Activated CD4-positive, alpha-beta memory T cell treated with anti-CD3 and anti-CD28 coated beads for 36 hours (primary cell): ENCODE measurements at places on chromosomes 5 and 9. TPM values are rescaled to one million over a fixed set of nuclear protein-coding genes. Genes with fewer than 3 reads are reported as not detected.

- DNase-seq, result no peak
- H3K27me3 ChIP-seq, result no peaks in the 10 kb centered on the region
- no peaks in the 10 kb centered on the region for H3K4me1 ChIP-seq
- H3K27ac ChIP-seq, result no peak overlapping the region
- no peaks in the 10 kb centered on the region for H3K36me3 ChIP-seq
Measured at GRCh38 chr5:3899093-3899492, 303.5 kb downstream of the IRX1 start.

GRCh38 chr5:125205601-125206225 is 459.3 kb upstream of the ZNF608 start:
- no peak for DNase-seq
- no peaks in the 10 kb centered on the region for H3K27me3 ChIP-seq
- H3K36me3 ChIP-seq, result no peaks in the 10 kb centered on the region
- no peak overlapping the region for H3K4me3 ChIP-seq

DNA sequence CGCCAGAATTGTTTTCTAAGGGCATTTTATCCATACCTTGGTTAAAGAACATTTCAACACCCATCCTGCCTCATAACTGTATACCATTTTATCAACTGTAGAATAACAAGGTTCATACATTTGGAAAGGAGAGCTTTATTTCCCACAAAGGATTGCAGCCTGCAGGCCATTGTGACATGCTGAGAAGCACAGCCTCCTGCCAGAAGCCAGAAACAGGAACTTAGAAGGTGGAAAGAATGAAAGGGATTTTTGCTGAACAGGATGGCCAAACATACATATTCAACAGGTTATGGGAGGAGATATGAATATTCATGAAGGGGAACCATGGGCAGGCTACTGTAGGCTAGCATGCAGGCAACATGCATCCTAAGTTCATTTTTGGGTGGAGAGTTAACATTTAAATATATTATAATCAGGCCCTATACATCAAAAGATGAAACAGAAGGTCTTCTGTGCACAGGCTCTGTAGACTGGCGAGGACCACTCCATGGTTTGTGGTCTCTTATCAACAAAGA is 59.9 kb upstream of the DIRAS2 start:
- no peak for DNase-seq
- no peaks in the 10 kb centered on the region for H3K4me1 ChIP-seq
- no peak overlapping the region for H3K27ac ChIP-seq
- H3K36me3 ChIP-seq, result no peaks in the 10 kb centered on the region
- no peak overlapping the region for H3K4me3 ChIP-seq
- H3K27me3 ChIP-seq, result peaks cover 16% of the 10 kb centered on the region

DNA sequence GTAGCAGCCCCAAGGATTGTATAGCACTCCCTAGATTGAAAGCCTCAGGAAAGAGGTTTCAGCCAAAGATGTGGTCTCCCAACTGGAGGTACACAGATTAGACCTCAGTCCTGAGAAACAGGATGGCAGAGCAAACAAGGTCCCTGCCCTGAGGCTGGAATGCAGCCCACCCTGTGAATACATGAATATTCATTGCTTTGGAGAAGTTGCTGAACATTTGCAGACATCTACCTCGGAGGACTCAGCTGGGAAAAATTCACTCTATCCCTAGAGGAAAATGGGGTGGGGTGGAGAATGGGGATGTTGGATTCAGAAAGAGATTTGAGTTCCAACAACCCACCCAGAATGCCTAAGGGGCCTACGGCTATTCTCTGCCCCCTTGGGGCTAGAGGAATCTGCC is 129.4 kb downstream of the SLIT3 start:
- DNase-seq, result no peak
- H3K27ac ChIP-seq, result no peak overlapping the region
- H3K36me3 ChIP-seq, result no peaks in the 10 kb centered on the region
- no peaks in the 10 kb centered on the region for H3K27me3 ChIP-seq
- no peak overlapping the region for H3K4me3 ChIP-seq

GFI1B gene
- total RNA-seq, result not detected

TMEM252 gene
- total RNA-seq, result not detected

HRCT1 gene
- total RNA-seq, result not detected
